Stomach (tissue), 19 donors: ENCODE measurements at places on chromosomes 1 and 21.

DNA sequence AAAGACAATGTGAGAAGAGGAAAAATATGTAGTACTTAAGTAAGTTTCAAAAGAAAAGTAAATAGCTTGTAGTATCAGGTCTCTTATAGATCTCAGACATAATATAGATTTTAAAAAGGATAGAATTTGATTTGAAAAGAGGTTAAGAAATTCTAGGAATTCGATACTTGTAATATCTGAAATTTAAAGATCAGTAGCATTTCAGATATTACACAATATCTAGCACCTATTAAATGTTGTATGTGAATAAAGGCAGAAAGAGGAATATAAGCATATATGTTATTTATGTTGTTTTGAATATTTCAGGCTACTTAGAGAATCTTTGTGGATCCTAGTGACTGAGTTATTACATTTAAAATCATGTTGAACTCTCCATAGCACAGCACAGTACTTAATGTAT is 35.0 kb upstream of the METTL18 start:
- DNase-seq: no peak

DNA sequence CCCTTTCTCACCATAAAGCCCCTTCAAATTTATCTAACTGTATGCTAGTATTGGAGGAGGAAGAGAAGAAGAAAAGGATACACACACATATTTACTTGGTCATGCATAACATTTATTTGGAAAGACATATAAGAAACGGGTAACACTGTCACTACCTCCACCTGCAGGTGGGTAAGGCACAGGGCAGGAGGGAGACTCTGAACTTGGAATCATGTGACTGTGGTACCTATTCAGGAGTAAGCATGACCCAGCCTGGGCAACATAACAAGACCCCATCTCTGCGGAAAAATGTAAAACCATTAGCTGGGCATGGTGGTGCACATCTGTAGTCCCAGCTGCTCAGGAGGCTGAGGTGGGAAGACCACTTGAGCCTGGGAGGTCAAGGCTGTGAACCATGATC is 1.4 kb upstream of the PADI6 start:
- DNase-seq: no peak

DNA sequence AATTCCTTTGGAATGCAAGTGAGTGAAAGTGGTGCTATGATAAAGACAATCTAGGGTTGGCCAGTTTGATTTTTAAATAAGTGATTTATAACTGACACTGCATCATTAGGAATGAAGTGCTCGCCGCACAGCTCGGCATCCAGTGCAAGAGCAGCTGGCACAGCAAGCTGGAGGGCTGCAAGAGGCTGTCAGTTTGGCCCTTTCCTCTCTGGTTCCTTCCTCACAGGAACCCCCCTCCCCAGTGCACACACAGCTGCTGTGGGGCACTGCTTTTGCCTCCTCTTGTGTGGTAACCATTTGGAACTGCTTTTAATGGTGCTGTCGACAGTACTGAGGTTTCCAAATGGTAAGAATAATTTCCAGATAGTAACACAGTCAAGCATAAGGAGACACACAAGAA is 10.4 kb upstream of the BCAR3 start:
- no peak for DNase-seq

- no peak for DNase-seq
Observed at GRCh38 chr21:31034378-31034777, 3.9 kb downstream of the KRTAP19-8 start.

DNA sequence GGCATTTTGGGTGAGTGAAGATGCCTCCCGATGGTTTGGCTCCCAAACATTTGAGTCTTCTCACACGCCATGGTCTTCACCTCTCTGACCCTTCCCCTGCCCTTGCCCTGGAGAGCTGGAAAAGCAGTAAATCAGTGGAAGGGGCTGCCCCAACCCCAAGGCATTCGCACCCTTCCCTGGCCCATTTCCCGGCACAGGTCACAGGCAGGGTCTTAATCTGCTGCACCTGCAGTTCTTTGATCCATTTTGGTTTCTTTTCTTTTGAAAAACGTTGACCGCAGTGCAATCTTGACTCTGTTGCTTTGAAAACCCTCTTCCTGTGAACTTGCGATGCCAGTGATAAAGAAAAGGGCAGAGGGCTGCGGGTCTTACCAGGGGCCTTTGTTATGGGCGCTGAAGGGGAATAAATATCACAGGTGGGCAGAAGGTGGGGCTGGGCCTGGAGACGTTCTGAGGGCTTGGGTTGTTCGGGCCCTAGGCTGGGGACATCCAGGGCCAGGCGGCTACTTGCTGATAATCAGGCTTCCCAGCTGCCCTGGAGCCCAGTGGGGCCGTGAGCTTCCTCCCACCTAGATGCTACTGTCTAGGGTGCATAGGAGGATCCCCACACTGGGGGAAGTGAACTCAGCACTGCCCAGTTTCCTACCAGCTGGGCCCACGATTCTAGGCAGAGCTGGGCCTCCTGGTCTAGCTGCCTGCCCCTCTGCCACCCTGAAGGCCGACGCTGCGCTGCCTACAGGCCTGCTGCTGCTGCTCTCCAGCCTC is 38.6 kb upstream of the EPS8L3 start:
- peak; percentile 24 for DNase-seq

DNA sequence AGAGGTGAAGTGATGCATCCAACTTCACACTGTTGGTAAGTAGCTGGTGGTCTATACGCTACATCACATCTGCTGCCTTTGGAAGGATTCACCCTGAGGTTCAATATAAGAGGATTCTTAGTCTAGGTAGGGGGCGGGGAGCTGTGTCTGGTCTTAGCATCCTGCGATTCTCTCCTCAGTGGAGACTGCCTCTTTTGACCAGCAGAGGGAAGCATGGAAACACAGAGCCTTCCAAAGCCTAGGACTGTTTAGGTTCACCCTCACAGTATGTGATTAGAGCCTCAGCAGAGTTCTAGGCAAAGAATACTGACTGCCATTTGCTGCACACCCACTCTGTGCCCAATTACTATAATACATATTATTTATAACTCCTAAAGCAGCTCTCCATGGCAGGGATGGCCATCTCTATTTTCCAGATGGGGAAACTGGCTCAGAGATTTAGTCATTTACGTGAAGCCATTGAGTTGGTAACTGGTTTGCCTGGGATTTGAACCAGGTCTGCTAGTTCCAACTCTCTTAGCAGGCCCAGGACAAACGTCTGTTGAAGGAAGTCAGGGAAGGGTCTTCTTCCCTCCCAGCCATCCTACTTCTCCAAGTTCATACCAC is 28.9 kb upstream of the EFCAB14 start:
- peak; percentile 57 for DNase-seq

- no peak for DNase-seq
Observed at GRCh38 chr1:27116697-27117096, 38.2 kb downstream of the SLC9A1 start.

DNA sequence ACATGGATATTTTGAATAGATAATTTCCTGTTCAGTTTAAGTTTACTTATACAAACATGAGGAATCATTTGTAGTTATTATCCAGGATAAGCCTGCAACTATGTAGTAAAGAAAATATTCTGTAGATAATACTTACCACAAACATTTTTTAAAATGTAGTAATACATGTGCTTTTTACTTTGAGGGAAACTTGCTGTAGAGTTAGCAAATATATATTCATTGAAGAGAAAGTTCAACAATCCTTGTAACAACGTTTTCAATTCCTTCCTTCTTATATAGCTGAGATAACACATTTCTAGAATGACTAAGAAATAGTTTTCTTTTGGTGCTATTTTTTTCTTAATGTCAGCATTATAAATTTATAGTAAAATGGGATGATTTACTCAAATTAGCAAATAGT is 664.6 kb upstream of the ADAMTS5 start:
- DNase-seq: no peak

GRCh38 chr1:28896609-28896986 is 17.8 kb upstream of the EPB41 start:
- no peak for DNase-seq

GRCh38 chr1:15342408-15342967 is 67.2 kb upstream of the EFHD2 start:
- no peak for DNase-seq

DNA sequence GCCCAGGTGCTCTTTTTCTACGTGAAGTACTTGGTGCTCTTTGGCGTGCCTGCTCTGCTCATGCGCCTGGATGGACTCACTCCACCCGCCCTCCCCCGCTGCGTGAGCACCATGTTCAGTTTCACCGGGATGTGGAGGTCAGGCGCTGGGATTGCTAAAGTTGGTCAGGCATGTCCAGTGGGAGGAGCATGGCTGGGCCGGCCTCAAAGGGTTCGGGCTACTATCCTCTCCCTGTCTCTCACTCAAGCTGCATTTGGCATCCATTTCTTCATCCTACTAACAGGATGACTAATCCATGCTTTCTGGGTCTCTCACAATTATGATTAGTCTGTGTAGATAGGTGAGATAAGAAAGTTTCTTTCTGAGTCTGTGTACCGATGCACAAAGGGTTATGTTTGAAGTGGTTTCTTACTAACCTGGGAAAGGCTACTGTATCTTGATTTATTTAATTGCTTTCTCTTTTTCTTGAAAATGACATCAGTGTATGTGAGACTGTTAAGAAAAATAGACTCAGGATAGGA is 135.9 kb downstream of the HHAT start:
- peak; percentile 66 for DNase-seq

- no peak for DNase-seq
Observed at GRCh38 chr1:166083887-166084286, 82.9 kb downstream of the FAM78B start.

- DNase-seq: no peak
Observed at GRCh38 chr1:227906550-227907071, 41.1 kb downstream of the WNT9A start.

- peak; percentile 9 for DNase-seq
Observed at GRCh38 chr1:194755241-194755994, 1569.0 kb upstream of the B3GALT2 start.

GRCh38 chr1:234188454-234188792 is 184.8 kb upstream of the COA6 start:
- no peak for DNase-seq

GRCh38 chr1:42340093-42340492 is 5.1 kb upstream of the FOXJ3 start:
- peak; percentile 51 for DNase-seq

GRCh38 chr1:157001304-157001703 is 44.2 kb downstream of the ARHGEF11 start:
- DNase-seq: no peak

- DNase-seq: no peak
Observed at GRCh38 chr1:204909109-204909508, 38.4 kb downstream of the NFASC start.

- DNase-seq: no peak
Observed at GRCh38 chr1:95027046-95027445, 45.7 kb downstream of the ALG14 start.

- no peak for DNase-seq
Observed at GRCh38 chr1:214438530-214438929, 112.9 kb downstream of the PTPN14 start.

GRCh38 chr1:201250326-201251011 is 32.8 kb upstream of the PKP1 start:
- peak; percentile 52 for DNase-seq

DNA sequence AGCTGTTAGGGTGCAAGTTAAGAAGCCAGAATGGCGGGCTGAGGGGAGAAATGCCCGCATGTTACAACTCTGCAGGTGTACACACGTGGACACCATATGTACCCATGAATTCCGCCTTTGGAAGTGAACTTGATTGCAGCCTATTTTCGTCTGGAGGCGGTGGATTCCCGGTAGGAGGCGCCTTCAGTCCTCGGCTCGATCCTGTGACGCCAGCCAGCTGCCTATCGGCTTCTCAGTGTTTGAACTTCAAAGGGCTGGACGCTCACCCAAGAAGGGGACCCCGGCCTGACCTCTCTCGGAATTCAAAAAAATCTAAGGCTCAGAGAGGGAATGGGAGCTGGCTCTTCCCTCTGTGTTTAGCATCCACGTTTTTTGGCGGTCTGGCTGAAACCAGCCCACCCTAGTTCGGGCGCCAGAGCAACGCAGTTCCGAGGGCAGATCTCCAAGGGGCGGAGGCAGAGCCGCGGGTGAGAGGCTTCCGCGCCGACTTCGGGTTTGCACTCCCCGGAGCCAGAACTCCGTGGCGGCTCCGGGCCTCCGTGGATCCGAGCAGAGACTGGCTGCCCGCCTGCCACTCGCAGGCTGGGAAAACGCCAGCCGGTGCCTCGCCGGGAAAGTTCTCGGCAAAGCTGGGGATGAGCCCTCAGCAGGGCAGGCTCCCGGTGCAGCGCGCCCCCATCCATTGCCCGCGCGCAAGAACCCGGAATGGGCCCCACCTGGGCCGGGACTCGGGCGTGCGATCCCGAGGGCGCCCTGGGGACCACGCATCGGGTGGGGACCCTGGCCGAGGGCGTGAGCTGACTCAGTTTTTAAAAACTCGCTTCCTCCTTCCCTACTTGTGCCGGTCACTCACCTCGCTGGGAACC is 996 bp upstream of the TMEM51 start:
- DNase-seq: peak; percentile 96

DNA sequence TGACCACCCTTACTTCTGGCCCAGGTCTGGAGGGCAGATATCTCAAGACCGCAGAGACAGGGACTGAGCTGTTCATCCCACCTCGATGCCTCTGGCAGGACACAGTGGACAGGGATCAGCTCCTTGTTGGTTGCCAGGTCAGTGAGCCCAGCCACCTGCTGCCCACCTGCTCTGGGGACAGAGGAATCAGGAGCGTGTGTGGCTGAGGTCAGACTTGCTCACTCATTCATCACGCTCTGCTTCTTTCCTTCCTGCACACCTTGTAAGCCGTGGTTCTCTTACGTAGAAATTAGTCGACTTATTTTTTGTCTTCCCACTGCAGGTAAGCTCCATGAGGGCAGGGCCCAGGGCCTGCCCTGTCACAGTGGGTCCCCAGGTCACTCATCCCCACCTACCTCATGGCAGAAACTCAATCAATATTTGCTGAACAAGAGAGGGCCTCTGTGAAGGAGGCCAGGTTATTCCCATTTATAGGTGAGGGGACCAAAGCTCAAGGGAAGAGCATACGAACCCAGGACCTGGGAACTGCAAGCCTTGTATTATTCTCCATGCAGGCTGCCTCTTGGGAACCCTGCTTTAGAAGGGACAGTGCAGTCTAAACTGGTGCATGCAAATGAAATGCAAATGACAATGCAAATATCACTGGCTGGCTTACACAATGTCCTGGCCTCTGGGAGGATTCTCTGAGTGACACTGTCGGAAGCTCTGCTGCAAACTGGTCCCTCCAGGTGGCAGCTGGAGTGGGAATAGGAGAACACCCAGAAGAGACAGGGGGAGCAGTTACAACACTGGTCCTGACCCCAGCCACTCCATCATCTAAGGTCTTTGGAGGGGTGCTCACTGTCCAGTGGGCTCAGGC is 58.4 kb upstream of the PAX7 start:
- DNase-seq: no peak

- DNase-seq: peak; percentile 87
Observed at GRCh38 chr21:35697321-35697808, 363.0 kb downstream of the SETD4 start.

DNA sequence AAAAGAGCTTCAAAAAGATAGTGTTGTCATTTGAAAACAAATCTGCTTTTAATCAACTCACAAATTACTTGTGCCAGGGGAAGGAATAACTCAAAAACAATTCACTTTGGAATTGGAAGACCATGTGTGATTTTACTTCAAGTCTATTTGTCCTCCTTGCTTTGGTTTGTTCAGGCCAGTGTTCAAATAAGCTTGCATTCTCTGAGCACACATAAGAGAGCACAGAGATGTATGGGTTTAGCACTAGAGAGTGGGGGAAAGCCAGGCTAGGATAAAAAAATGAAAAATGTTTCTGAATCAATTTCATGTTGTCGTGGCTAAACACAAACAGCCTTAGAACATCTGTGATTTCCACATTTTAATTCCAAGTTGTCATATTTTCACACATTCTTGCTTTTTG is 325.7 kb upstream of the LYPLAL1 start:
- DNase-seq: no peak

- DNase-seq: no peak
Observed at GRCh38 chr1:161491472-161491871, 13.8 kb upstream of the FCGR2A start.

GRCh38 chr1:155691992-155692528 is 3.2 kb downstream of the DAP3 start:
- DNase-seq: no peak
